ENCODE measurements at places on chromosomes 6 and 20.

- no peak for DNase-seq
Observed at GRCh38 chr6:22231616-22232015, 65.2 kb downstream of the PRL start.

GRCh38 chr6:30590509-30590908, 19.3 kb downstream of the ABCF1 start:
- DNase-seq = no peak

DNA sequence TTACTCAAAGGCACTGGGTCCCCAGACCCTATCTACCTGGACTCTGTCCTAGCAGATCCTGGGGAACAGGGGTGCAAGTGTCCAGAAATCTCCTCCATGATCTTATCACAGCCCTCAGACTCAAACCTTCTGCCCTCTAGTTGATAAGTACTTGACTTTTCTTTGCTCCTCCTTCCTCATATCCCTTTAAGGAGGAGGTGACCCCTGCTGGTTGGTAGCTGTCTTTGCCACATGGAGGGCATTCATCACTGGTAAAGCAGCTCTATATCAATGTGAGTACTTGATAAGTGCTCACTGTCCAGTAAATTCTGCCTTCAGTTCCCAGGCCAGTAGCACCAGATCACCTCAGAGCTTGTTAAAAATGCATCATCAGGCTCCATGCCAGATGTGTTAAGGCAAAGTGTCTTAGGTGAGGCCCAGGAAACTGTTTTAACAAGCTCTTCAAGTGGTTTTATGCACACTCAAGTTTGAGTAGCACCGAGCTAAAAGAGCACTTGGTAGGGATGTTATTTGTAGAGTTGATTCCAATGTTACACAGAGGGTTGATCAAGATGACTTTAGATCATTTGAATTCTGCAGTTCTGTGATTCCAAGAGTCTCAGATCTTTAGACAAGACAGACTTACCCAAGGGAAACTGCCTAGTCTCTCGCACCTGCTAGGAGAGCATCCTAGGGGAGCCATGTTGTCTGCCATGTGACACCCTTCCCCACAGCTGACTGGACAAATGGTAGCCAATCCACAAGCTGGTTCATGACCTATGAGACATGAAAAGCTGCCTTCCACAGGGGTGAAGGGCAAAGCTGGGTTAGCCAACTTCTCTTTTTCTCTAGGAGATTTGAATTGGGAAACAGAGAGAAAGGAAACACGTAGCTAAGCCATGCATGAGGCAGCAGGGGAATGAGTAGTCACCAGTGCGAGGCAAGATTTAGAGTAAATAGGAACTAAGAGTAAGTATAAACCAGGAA, 18.6 kb downstream of the TREML2 start:
- no peak for DNase-seq

DNA sequence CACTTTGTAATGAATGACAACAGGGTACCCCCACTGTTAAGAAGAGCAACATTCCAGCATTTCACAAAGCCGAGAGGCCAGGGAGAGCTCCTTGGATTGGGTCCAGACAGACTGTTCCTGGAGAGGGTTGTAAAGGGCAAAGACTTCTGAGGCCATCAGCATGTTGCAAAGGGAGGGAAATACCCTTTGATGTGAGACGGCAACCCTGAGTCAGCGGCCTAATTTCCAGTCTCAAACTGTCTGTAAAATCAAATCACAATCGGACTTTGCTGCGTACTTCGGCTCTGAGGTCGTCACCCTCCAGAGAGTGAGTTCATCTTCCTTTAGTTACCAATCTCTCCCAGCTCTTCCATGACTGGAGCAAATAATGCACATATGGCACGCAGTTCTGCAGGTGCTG, 101.0 kb upstream of the DTNBP1 start:
- no peak for DNase-seq

DNA sequence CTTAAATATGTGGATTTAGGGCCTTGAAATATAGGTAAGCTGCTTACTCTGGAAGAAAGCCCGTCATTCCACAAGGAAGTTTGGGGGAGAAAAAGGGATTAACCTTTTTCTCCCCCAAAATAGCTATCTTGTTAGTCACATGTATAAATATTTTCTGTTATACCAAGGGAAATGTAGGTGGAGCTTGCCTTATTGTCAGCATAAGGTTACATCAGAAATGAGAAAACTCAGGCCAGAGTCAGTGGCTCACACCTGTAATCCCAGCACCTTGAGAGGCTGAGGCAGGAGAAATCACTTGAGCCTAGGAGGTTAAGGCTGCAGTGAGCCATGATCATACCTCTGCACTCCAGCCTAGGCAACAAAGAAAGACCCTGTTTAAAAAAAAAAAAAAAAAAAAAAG, 129.9 kb downstream of the LRFN2 start:
- DNase-seq = no peak

Data from stimulated activated CD4-positive, alpha-beta T cell treated with anti-CD3 and anti-CD28 coated beads, Interleukin-4, amount 100 ng/mL, for 4 hours (primary cell).